ENCODE measurements at places on chromosomes 3 and 15. TPM values are rescaled to one million over a fixed set of nuclear protein-coding genes. Genes with fewer than 3 reads are reported as not detected.

SLC27A2 gene
- 75.4 TPM for total RNA-seq

CRYGS gene
- 4.4 TPM for total RNA-seq

ITGA11 gene
- total RNA-seq: 2.1 TPM

CYP1A1 gene
- total RNA-seq: 0.42 TPM

EXOG gene
- 20.8 TPM for total RNA-seq

CACNA2D3 gene
- not detected for total RNA-seq

GOLGA6D gene
- not detected for total RNA-seq

ARRDC4 gene
- total RNA-seq: 1.0 TPM

PIERCE2 gene
- not detected for total RNA-seq

GAP43 gene
- total RNA-seq: not detected

GANC gene
- total RNA-seq: 15.0 TPM

CYP1A2 gene
- not detected for total RNA-seq

CLRN1 gene
- total RNA-seq: not detected

REC114 gene
- total RNA-seq: not detected

CCR8 gene
- total RNA-seq: 5.7 TPM

HIGD2B gene
- total RNA-seq: not detected

ADIPOQ gene
- not detected for total RNA-seq

RBP2 gene
- total RNA-seq: not detected

KIF9 gene
- 3.6 TPM for total RNA-seq

PSMA4 gene
- 342 TPM for total RNA-seq

MASP1 gene
- total RNA-seq: not detected

CTDSPL2 gene
- total RNA-seq: 67.2 TPM

ZNF660 gene
- total RNA-seq: 0.30 TPM

COL8A1 gene
- 0.09 TPM for total RNA-seq

NDN gene
- 3.6 TPM for total RNA-seq

EPB42 gene
- not detected for total RNA-seq

TNFAIP8L3 gene
- total RNA-seq: 0.77 TPM

CMSS1 gene
- total RNA-seq: 126 TPM

SKOR1 gene
- total RNA-seq: 0.09 TPM

RPS27L gene
- total RNA-seq: 179 TPM

ARHGEF26 gene
- 0.12 TPM for total RNA-seq

ENTPD3 gene
- not detected for total RNA-seq

DPPA4 gene
- not detected for total RNA-seq

EEF1AKMT4 gene
- total RNA-seq: 14.3 TPM

FOXL2NB gene
- total RNA-seq: not detected

MELTF gene
- total RNA-seq: 8.8 TPM

ABCF3 gene
- total RNA-seq: 67.6 TPM

INKA1 gene
- 1.1 TPM for total RNA-seq

All from activated CD4-positive, alpha-beta T cell treated with anti-CD3 and anti-CD28 coated beads, Interleukin-2, amount 10 ng/mL, durations not matched to agents 24 days and 14 days (primary cell).